ENCODE measurements at places on chromosomes 3 and 15.

GRCh38 chr3:182303169-182303568 is 490.1 kb upstream of the ATP11B start:
- no peak for DNase-seq

DNA sequence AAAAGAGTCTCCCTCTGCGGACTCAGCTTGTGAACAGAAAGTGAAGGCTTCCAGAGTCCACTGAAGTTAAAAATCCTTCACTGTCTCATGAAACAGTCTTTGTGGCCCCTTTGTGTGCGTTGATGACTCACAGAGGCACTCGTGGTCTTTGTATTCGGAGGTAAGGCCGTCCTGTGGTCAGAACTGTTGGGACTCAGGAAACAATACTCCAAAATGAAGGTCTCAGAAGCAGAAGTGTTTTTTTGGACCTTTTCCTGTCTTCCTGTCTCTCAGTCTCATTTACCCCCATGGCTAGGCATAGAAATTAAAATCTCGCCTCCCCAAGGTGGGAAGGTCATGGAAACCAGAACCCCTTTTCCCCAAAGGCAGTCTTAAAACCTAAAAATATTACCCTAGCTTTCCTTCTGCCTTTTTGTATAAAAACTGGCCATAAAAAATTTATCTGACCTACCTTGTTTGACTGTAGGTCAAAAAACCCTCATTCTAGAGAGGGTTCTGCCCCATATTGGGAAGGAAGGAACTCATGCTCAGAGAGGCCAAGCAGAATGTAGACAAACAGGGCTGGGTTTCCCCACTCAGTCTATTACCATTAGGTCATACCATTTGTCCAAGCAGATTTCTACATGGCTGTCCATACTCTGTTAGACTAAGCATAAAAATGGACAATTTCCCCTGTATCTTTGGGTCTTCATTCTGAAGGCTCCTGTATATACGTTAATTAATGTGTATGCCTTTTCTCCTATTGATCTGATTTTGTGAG is 19.1 kb upstream of the EPB42 start:
- no peak for DNase-seq

DNA sequence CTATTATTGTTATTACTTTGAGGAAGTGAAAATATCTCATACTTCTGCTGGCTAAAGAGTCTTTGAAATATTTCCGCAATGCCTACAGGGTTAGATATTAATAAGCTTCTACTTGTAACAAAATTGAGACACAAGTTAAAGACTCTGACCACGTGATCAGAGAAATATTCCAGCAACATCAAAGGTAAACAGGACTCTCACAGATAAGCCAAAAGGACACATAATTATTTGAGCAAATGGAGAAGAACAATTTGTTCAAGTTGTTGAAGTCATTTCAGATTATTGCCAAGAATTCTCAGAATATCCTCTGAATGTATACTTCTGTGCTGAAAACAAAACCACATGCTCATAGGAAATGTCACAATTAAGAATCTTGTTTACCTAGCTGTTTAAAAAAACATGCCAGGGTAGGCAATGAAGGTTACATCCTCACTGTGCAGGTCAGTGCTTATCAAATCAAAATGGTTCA is 225.8 kb upstream of the ALCAM start:
- DNase-seq, result no peak

DNA sequence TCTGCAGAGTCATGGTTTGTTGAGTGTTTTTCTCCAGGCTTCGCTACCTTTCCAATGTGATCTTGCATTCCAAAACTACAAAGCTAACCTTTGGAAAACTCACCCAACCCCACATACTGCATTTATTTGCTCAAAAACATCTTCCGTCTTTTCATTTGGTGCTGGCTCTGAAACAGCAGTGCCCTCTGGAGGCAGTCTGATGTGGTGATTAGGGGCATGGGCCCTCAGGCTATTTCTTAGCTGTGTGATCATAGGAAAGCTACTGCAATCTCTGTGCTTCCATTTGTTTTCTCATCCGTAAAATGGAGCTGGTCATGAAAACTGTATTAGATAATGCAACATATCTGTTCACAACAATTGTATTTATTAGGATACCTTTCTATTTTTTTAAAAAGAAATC is 47.0 kb downstream of the MTHFS start:
- no peak for DNase-seq

GRCh38 chr3:82685761-82686160 is 924.3 kb upstream of the GBE1 start:
- no peak for DNase-seq

- DNase-seq, result no peak
Measured at GRCh38 chr3:20160230-20160629, 25.8 kb downstream of the SGO1 start.

GRCh38 chr15:79883579-79884203 is 13.1 kb downstream of the MTHFS start:
- DNase-seq, result no peak

- no peak for DNase-seq
Measured at GRCh38 chr3:143203848-143204247, 84.3 kb downstream of the CHST2 start.

- DNase-seq, result no peak
Measured at GRCh38 chr3:14425581-14426304, 23.3 kb downstream of the SLC6A6 start.

GRCh38 chr15:53611145-53611920 is 148.1 kb downstream of the WDR72 start:
- no peak for DNase-seq

GRCh38 chr3:165883863-165884478 is 46.7 kb upstream of the BCHE start:
- no peak for DNase-seq

- DNase-seq, result no peak
Measured at GRCh38 chr3:56725175-56725574, 42.1 kb upstream of the TASOR start.

DNA sequence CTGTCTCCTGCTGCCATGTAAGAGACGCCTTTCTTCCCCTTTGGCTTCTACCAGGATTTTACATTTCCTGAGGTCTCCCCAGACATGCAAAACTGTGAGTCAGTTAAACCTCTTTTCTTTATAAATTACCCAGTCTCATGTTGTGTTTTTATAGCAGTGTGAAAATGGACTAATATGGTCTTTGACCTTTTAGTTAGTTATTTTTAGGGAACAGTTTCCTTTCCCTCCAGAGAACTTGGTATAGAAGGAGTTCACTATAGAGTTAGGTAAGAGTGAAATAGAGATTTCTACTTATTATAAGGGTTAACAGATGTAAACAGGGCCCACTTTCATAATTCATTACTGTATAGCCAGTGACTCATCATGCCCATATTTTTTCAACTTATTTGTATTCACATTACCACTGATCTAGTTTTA is 170.9 kb downstream of the UNC13C start:
- no peak for DNase-seq

GRCh38 chr15:26970712-26971210 is at the start of gene GABRG3:
GABRG3 (plus strand) TSS chr15:26971181.
- no peak for DNase-seq

- DNase-seq, result no peak
Measured at GRCh38 chr15:38627689-38628277, 63.2 kb upstream of the RASGRP1 start.

GRCh38 chr3:31946484-31947081 is 34.5 kb downstream of the OSBPL10 start:
- no peak for DNase-seq

DNA sequence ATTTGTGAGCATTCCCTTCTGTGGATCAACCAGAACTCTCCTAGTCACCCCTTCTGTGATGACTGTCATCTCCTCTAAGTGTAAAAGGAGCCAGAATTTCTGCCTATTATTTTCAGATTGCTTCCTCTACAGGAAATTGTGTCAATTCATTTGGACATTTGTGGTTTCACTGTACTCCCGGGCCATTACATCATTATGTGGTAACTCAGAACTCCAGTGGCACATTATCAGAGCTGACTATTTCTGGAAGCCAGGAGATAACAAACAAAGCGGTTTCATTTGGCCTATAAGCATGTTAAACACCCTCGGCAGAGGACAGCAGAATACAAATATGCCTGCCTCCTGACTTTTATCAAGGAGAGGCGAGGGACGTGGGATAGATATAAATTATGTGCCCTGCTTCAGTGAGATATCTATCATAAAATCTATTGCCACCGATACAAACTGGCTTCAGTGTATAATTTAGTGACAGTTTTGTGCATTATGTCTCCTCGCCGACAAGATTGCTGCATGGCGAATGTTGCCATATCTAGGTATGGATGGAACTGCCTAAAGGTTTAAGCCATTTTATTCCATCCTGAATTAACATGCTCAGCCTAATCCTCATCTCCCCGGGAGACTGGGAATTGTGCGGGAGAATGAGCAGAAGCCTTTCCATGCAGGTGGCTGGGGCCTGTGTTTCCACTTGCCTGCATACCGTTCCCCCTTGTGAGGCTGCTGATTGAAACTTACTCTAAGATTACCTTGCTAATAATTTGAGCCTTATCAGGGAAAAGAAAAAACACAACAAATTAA is 193.4 kb upstream of the SEMA6D start:
- DNase-seq, result no peak

DNA sequence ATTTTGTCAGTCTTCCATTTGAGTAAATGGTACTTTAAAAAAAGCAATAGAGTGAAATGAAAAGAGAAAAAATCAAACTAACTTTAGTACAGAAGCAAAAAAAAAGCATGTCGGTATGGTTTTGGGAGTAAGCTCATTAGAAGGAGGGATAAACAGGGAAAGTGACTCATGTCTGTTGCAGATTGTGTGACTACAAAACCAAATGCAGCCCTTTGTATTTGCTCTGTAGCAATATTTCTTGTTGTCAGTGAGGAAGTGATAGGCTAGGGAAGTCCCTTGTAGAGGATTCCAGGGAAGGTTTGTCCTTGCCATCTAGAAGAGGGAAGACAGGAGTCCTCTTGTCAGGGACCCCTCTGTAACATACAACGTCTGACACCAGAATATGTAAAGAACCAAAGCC is 150.5 kb upstream of the POU1F1 start:
- no peak for DNase-seq

DNA sequence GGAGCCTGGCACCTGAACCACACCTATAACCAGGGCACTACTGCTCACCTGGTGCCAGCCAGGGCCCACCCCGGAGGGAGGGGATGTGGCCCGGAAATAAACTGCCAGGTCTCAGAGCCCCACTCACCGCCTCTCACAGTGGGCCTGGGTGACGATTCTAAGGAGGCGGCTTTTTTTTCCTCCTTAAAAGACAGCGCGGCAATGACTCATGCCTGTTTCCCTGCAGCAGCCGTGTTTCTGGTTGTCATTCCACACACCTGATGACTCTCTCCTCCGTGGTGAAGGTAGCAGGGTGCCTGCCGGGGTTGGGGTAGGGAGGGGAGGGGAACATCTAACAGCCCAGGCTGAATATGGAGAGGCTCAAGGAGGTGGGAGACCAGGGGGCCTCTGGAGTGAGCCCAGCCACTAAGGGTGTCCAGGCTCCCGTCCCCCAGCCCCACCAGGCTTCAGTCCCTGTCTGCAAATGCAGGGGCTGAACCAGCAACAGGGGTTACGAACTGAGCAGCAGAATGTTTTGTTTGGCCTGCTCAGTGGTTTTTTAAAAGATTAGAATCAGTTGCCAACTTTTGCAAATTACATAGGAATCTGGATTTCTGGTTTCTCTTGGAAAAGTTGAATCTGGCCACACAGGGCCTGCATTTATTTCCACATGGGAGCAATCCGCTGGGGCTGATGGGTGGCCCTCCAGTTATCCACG is 127.3 kb upstream of the LINGO1 start:
- DNase-seq, result no peak

GRCh38 chr3:37923569-37924040 is 61.9 kb downstream of the CTDSPL start:
- no peak for DNase-seq

- no peak for DNase-seq
Measured at GRCh38 chr15:65907661-65908060, 38.4 kb downstream of the RAB11A start.

DNA sequence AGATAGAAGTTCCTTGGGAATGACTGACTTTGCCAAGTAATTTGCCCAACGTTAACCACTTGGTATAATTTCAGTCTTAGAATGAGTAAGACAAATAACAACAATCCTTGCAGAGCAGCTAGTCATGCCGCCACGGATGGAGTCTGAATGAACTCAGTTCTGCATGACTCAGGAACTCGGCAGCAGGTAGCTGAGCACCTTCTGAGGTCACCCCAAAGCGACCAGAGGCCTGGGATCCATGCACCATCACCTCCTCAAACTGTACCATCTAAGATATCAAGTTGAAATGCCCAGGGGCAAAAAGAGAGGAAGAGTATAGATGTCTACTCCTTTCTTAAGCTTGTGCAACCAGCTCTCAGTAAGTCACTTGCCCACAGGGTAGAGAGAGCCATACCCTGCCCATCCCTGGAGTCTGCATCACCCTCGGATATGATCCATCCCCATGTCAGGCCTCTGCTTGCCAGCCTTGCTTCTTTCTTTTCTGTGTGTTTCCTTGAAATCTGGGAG is 8.5 kb upstream of the CDCP1 start:
- DNase-seq, result no peak

DNA sequence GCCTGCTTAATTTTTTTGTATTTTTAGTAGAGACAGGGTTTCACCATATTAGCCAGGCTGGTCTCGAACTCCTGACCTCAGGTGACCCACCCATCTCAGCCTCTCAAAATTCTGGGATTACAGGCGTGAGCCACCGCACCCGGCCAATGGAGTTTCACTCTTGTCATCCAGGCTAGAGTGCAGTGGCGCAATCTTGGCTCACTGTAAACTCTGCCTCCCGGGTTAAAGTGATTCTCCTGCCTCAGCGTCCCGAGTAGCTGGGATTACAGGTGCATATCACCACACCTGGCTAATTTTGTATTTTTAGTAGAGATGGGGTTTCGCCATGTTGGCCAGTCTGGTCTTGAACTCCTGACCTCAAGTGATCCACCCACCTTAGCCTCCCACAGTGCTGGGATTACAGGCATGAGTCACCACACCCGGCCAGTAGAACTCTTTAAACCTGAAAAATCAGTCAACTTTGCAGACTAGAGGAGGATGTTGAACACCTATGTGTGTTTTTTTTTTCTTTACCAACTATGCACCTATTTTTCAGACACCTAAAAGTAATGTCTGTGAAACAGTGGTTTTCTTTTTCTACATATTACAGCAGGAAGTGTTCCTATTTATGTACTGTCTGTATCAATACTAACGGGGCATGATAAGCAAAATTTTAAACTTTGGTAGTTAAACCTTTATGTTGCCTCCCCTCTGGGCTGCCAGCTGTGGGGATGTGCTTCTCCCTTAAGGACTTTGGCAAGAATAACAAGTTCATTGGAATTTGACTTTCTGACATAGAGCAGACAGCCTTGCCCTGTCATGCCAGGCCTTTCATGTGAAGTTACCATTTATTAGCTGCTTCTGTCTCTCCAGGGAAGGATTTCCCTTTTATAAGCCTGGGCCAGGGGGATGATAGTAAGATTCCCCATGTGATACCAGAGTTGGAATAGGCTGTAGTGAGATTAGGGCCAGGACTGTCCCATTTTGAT is 8.1 kb downstream of the ARIH2 start:
- no peak for DNase-seq

DNA sequence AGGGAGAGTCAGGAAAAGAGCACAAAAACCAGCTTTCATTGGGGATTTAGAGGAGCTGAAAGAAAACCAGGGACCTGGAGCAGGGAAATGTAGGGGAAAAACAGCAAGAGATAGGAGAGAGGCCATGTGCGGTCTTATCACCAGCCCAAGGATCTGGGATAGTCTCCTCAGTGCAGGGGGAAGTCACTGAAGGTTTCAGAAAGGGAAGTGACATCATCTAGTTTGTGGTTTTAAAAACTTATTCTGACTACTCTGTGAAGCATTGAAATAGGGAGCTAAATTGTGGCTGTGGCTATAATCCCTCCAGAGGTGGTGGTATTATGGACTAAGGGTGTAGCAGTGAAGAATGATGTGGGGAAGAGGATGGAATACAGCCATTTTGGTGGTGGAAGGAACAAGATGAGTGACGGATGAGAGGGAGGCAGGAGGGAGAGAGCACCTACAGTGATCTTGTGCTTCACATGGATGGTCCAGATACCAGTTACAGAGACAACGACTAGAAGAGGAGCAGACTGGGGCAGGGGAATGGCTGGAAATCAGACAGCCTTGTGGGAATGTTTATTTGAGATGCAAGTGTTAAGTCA is 72.7 kb downstream of the HMG20A start:
- no peak for DNase-seq

All from ureter (tissue), 1 donor.